Stimulated activated CD8-positive, alpha-beta memory T cell treated with anti-CD3 and anti-CD28 coated beads, Interleukin-4, amount 100 ng/mL, for 4 hours (primary cell): ENCODE measurements at places on chromosomes 4 and X.

DNA sequence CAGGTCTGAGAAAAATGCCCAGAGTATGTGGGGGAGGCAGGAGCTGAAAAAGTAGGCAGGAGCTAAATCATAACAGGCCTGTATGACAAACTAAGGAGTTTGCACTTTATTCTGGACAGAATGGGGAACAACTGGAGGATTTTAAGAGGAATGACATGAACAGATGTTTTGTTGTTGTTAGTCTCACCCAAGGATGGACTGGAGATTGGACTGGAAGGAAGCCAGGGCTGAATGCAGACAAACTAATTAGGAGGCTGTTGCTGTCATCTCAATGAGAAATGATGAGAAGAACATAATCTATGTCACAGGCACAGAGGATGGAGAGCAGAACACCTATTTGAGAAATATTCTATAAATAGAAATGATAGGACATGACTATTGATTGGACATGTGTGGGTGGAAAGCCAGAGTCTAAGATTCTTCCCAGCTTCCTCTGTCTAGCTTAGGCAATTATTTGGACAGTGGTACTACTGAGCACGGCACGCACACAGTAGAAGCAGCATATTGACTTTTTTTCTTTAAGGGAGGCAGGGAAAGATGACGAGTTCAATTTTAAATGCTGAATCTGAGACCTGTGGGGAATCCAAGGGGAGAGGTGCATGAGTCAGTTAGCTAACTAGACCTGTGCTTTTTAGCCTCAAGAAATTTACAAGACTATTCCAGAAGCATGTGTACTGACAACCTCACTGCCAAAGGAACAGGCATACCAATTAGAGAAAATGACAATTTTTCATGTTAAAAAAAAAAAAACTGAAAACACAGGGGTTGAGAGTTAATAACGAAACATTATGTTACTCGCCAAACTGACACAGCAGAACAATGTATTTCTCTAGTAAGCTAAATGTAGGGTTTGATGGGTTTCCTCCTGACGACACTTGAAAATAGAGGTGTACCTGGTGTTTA lies 963 bp upstream of the USO1 start:
- no peak for DNase-seq

GRCh38 chr4:61619528-61619927 lies 419.4 kb downstream of the ADGRL3 start:
- DNase-seq, result no peak

DNA sequence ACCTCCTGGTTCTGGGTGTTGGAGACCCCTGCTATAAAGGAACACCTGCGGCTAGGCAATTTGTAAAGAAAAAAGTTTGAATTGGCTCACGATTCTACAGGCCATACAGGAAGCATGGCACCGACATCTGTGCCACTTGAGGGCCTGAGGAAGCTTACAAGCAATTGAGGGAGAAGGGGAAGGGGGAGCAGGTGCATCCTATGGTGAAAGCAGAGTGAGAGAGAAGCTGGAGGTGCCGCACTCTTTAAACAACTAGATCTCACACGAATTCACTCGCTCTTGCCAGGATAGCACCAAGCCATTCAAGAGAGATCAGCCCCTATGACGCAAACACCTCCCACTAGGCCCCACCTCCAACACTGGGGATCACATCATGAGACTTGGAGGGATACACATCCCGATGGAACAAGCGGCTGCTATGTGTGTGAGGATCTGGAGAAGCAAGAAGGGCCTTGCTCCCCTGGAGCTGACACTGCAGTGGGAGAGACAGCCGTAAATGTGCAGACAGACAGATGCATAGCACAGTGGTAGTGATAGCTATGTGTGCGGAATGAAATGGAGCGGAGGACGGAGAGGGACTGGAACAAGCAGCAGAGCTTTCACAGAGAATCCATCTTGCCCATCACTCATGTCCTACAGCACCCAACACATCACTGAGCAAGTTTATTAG lies 60.7 kb upstream of the HELT start:
- DNase-seq, result no peak

DNA sequence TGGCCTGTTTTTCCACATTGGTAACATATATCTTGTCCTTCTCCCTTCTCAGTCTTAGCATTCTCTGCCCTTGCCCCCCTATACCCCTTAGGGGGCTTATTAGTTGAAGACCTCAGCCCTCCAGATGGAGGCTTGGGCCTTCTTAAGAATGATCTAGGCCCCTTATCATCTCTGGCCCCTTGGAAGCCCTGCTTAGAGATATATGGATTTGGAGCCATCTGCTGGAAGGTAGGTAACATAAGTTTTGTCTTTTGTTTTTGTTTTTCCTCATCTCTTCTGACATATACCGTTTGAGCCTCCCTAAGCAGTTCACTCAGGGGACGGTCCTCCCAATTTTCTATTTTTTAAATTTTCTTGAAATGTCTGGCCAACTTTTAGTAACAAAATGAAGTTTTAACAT lies 48.3 kb upstream of the NAP1L2 start:
- DNase-seq, result no peak

DNA sequence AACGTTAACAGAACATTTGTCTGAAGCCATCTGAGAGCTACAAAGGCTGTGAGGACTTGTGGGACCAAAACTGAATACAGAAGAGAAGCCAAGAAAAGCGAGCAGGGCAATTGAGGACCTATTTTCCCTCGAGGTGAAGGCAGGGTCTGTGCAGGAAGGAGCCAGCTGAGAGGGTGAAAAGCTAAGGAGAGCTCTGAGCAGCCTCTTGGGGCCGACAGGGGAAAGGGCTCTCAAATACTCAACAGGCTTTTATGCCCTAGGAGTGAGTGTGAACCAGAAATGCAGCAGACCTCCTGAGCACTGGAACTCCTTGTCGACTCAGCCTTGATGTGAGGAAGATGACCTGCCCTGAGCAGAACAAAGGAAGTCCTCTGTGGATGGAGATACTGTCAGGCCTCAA lies 54.2 kb downstream of the C4orf50 start:
- DNase-seq, result no peak

DNA sequence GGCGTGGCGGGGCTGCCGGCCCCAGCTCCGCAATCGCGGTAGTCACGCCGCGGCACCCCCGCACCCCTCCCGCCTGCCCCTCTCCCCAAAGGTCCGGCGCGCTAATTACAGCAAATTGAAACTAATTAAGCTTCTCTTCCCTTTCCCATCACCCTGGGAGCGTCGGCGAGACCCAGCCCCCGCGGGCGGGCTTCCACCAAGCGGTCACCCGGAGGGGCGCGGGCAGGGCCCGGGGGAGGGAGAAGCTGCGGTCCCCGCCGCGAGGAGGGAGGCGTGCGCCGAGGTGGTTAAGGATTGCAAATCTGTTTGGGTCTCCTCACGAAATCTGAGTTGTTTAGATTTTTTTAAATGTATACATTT lies 13.1 kb downstream of the ARX start:
- no peak for DNase-seq

DNA sequence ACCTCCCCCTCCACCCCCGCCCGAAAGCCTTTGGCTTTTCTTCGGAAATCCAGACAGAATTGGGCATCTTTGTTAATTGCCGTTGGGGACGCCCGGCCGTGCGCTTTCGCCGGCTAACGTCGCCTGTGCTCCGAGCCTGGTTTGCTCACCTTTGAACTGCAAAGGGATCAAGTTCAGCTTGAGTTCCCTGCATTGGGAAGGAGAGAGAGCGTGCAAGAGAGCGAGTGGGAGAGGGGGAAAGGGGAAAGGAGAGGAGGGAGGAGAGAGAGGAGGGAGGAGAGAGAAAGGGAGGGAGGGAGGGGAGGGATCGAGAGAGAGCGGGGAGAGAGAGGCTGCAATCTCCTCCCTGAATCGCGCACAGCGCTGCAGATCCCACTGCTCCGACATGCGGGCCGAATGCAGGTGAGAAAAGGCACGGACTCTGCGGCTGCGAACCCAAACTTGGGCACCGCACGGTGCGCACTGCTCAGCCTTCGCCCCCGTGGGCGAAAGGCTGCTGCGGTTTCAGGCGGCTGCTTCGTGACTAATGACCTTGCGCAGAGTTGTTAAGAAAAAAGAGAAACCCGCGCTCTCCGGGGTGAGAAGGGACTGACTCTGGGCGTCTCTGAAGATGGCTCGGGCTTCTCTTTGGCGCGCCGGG lies at the start of gene PCDH7:
Gene PCDH7 (plus strand): TSS at position 349 of the 640 bp plus-strand sequence. CDS start 1,054 bp downstream, outside the sequence.
- DNase-seq, result no peak

DNA sequence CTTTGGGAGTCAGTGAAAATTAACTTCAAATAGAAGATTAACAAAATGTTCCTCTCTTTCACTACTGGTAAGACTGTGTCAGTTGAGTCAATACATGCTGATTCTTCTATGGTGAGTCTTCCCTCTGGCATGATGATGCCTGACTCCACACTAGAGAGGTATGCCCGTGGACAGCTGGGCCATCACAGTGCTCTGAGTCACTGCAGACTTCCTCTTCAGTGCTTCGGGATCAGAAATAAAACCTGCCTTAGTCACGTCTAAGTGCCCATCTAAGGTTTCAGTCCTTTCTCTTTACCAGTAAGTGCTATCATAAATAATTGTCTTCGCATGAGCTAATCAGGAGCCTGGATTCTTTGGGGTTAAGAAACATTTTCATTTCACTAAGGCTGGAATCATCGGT lies 1.6 kb upstream of the ASB5 start:
- no peak for DNase-seq

DNA sequence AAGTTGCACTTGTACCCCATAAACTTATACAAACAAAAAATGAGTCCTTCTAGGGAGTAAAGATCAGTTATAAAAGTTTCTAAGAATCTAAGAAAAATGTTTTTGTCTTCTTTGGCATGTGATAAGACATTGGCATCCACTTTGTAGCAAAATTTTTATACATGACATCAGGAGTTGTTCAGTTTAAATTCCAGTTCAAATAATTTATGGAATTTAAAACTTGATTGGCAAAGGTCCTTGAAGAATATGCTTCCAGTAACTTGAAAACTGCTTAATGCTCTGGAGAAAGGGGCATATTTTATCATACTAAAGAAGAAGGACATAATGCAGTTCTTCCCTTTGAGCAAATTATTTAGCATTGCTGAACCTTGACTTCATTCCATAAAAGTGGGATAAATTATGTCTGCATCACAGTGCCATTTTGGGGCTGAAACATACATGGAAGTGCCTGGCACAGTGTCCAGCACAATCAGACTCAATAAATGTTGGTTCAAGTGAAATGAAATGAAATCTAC lies 163.3 kb upstream of the IL15 start:
- DNase-seq, result no peak

GRCh38 chr4:138494931-138495330 lies 252.8 kb upstream of the SLC7A11 start:
- DNase-seq, result no peak

GRCh38 chrX:103918050-103918449 lies 44.4 kb upstream of the TMSB15B start:
- DNase-seq, result no peak

DNA sequence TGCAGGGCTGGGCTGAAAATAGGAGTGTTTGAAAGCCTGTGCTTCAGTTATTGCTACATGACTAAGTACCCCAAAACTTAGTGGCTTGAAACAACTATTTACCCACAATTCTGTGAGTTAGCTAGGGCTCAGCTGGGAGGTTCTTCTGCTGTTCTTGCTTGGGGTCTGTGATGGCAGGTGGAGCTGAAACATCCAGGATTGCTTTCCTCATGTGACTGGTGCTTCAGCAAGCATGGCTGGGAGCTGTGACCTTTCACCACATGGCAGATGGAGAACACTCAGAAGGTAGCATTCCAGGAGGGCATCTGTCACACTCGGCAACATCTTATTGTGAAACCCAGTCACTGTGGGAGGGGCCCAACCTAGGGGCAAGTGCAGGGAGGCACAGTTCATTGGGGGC lies 57.0 kb upstream of the TBC1D14 start:
- no peak for DNase-seq

DNA sequence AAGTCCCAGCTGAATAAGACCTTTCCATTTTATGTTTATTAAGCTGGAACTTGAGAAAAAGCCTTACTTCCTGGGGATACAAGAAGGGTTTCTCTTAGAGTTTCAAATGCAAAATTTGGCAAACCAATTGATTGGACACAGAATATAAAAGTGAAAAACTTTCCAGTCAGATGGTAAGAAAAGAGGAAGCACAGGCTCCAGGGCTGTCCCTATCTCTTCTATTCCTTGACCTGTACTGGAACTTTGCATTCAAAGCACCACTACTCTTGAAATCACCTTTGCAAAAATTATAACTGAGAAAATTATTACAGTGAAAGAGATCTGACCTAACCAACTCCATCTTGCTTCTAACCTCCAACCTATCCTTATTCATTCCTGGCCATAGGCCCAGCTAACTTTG lies 11.7 kb downstream of the PROM1 start:
- no peak for DNase-seq

DNA sequence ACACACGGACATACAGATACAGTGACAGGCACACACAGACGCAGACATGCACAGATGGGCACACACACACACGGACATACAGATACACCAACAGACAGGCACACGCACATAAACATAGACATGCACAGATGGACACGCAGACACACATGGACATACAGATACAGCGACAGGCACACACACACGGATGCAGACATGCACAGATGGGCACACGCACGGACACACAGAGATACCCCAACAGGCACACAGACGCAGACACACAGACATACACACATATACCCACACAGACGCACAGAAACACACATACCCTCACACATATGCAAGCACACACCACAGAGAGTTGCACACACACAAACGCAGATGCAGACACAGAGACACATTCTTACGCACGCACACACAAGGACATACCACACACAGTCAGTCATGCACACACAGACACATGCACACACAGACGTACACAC lies 24.4 kb upstream of the SLC25A6 start:
- DNase-seq, result no peak

DNA sequence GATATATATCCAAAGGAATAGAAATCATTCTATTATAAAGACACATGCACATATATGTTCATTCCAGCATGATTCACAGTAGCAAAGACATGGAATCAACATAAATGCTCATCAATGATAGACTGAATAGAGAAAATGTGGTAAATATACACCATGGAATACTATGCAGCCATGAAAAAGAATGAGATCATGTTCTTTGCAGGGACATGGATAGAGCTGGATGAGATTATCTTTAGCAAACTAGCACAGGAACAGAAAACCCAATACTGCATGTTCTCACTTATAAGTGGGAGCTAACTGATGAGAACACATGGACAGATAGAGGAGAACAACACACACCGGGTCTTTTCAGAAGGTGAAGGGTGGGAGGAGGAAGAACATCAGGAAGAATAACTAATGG lies 1318.6 kb downstream of the PCDH19 start:
- DNase-seq, result no peak

GRCh38 chr4:40357738-40358137 lies 22.6 kb downstream of the CHRNA9 start:
- DNase-seq, result no peak

- no peak for DNase-seq
These were observed at the start of gene EGF for GRCh38 chr4:109912706-109913595. Gene EGF, plus strand, starts transcription at chr4:109912883. Its CDS starts 453 bp downstream, at chr4:109913336.
